CD4-positive, alpha-beta T cell treated with Interleukin-4 for 4 hours (primary cell): ENCODE measurements at places on chromosomes 13 and 19.

- DNase-seq, result peak; percentile 65
Observed at GRCh38 chr19:39843919-39844793, 2.0 kb downstream of the FBL start.

GRCh38 chr19:39926170-39926760, 8.2 kb downstream of the FCGBP start:
- DNase-seq, result no peak

GRCh38 chr19:58554494-58555368, at the start of gene CHMP2A:
TSS of gene CHMP2A (minus strand) at chr19:58555105. CDS start at chr19:58554212, 893 bp downstream.
- DNase-seq, result peak; percentile 96

- DNase-seq, result no peak
Observed at GRCh38 chr13:85651440-85651839, 147.8 kb downstream of the SLITRK6 start.

DNA sequence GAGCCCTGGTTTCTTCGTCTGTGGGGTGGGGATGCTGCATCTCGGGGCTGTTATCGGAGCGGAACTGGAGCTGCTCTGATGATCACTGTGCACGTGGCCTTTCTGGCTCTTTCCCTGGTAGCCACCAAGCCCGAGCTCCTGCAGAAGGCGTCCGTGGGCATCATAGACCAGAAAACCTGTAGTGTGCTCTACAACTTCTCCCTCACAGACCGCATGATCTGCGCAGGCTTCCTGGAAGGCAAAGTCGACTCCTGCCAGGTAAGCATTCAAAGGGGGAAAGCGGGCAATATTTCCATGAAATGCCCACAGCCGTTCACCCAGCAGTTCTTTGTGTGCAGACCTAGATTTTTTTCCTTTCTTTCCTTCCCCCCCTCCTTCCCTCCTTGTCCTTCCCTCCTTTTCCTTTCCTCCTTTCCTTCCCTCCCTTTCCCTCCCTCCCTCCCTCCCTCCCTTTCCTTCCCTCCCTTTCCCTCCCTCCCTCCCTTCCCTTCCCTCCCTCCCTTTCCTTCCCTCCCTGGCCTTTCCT, 9.4 kb downstream of the TIMM13 start:
- DNase-seq, result no peak

DNA sequence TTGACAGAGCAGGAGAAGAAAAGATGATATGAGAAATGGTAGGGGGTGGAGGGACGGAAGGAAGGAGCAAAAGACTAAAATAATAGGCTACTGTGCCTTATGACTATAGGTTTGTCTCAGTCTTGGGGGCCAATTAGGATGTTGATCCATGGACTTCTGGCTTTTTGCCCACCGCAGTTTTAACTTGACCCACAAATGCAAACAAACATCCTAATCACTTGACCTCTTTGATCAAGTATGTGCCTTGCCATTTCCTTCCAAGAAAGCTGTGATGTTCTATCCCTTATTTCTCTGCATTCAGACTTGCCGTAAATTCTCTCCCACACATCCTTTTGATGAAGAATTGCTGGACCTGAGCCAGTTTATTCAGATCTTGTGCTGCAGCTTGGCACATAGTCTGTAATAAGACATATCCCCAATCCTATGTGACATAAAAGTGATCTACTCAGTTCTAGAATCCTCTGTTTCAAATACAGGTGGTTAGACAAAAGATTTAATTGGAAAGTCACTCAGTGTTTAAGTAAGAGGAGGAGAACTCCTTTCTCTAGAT, 62.8 kb downstream of the TPT1 start:
- DNase-seq, result no peak

DNA sequence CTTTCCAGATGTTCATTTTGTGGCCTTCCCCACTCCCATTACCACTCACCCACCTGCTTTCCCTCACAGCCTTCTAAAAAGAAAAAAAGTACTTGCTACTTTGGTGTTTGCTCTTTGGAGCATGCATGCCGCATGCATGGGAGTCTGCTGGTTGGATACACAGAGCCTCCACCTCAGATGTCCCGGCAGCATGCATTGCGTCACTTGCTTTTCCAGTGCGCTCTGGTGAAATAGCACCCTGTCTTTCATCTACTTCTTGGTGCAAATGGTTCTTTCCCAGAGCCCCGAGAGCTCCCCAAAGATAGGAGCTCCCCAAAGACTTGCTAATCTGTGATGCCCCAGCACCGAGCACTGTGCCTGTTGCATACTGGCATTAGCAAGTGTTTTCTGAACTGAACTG, 333.2 kb upstream of the ZNF507 start:
- DNase-seq, result no peak

DNA sequence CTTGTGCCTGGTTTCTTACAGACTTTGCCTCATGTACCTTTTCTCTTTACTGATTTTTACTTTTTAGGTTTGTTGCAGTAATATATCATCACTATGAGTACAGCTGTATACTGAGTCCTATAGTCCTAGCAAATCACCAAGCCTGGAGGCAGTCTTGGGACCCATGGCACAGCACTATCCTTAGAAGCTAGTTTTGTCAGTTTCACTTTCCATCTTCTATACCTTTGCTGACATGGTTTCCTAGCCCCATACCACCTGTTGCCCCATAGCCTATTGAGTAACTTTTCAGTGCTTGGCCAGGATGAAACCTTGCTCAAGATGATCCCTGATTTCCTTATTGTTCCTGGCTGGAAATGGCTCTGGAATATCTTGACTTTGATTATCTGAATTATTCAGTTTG, 826.4 kb downstream of the GPC5 start:
- no peak for DNase-seq

DNA sequence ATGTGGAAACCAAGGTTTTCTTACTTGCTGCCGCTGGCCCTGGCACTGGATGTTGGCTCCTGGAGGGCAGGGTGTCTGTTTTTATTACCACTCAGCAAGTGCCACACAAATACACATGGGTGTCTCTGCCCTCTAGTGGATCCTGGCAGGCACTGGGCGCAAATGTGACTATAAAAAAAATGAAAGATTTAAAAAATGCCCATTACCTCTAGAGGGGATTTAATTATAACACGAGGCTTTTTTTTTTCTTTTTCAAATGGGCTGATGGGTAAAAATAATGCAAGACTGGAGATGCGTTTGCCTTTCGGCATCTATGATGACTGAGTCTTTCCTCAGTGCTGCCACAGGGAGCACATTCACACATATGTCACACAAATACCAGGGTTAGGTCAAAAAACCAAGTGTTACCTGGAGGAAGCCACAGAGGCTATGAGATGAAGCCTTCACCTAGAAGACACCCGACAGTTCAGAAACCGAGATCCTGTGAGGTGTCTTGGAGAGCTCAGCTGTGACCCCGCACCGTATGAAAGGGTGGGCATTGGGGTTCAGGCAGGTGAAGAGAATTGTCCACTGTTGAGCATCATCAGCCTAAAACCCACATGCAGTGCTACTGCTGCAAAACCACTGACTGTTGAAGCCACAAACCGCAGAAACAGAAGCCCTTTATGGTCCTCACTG, 25.7 kb downstream of the CHAMP1 start:
- DNase-seq, result peak; percentile 66
